Stimulated activated CD8-positive, alpha-beta memory T cell treated with anti-CD3 and anti-CD28 coated beads, Interleukin-4, amount 100 ng/mL, for 24 hours (primary cell): ENCODE measurements at places on chromosomes 7 and 10.

DNA sequence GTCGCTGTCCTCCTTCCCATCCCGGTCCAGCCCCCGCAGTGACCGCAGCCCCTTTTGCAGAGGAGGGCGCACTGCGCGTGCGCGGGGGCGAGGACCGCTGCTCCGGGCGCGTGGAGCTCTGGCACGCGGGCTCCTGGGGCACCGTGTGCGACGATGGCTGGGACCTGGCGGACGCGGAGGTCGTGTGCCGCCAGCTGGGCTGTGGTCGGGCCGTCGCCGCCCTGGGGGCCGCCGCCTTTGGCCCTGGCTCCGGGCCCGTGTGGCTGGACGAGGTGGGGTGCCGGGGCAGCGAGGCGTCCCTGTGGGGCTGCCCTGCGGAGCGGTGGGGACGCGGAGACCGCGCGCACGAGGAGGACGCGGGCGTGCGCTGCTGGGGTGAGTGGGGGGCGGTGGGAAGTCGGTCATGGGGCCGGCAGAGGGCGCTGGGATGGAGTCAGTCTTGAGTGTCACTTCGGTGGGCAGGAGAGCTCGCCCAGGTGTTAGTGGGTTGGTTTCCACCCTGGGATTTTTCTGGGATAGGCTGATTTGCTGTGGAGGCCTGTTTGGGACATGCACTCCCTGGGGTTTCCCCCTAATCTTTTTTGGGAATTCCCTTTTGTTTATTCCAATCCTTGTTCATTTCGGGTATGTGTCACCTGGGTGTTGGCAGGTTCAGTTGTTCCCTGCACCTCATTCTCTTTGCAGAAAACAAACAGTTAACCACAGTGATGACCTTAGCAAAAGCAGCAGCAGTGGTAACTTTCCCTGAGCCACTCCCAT lies 11.6 kb downstream of the SCART1 start:
- DNase-seq: no peak

- no peak for DNase-seq
Measured at GRCh38 chr10:8044331-8044907, 10.1 kb upstream of the GATA3 start.

DNA sequence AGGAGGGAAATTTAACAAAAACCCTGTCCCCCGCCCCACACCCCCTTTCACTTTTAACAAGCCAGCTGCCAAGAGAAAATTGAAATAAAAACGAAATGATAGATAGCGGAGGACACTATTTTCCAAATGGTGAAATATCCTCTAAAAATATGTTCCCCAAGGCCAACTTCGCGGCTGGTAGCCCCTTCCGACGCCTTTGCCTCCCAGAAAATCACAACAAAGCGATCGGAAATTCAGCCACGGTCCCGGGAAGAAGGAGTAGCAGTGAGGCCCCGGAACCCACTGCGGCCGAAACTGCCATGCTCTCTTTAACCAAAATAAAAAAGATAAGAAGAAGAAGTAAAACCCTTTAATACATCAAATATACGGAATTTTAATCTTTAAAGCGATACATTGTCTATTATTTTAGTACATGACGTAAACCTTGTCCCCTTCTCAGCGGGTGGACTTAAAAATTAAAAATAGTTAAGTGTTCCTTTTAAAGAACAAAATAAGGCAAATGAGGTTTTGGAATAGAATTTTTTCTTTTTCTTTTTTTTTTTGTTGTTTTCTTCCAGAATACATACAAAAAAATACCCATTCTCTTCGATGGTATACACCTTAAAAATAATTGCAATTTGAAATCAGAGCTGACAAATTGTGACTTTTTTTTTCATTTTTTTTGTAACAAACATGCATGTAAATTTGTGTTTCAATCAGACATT lies 3.9 kb downstream of the ZNF503 start:
- DNase-seq: no peak

- DNase-seq: no peak
Measured at GRCh38 chr7:105661625-105662024, 80.3 kb upstream of the EFCAB10 start.

DNA sequence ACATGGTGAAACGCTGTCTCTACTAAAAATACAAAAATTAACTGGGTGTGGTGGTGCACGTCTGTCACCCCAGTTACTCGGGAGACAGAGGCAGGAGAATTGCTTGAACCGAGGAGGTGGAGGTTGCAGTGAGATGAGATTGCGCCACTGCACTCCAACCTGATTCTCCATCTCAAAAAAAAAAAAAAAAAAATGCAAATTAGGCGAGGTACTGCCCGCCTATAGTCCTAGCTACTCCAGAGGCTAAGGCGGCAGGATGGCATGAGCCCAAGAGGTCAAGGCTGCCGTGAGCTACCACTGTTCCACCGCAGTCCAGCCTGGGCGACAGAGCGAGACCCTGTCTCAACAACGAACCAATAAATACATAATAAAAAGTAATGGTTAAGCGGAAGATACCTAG lies 1.1 kb upstream of the EIF4H start:
- no peak for DNase-seq

GRCh38 chr7:54183055-54183454 lies 359.1 kb upstream of the VSTM2A start:
- DNase-seq: no peak

GRCh38 chr10:67837541-67838314 lies at the start of gene DNAJC12:
Gene DNAJC12 (minus strand): TSS chr10:67838188. CDS start chr10:67838011, 177 bp downstream.
- no peak for DNase-seq

DNA sequence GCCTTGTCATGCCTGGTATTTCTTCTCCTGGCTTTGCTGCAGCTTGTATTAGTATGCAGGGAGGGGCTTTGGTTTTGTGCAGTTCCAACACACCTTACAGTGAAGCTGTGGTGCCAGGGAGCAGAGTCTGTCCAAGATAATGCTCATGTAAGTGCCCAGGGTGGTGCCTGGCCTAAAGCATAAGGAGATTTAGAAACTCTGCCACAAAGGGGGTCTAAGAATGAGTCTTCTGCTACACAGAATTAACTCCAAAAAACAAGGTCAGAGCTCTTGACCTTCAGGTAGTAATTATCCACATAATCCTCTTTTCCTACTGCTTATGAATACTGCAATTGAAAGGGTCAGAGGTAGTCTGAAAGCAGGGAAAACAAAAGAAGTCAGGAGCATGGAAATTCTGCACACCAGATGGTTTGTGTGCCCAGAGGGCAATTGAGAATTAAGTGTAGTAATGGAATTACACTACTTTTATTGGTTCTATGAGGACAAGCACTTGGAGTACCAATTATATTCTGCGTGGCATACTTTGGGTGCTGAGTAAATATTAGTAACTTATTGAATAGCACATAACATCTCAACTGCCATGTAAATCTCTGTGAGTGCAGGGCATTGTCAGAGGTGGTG lies 121.5 kb downstream of the KAT6B start:
- DNase-seq: no peak

- no peak for DNase-seq
Measured at GRCh38 chr10:91944880-91945630, 21.5 kb downstream of the BTAF1 start.

DNA sequence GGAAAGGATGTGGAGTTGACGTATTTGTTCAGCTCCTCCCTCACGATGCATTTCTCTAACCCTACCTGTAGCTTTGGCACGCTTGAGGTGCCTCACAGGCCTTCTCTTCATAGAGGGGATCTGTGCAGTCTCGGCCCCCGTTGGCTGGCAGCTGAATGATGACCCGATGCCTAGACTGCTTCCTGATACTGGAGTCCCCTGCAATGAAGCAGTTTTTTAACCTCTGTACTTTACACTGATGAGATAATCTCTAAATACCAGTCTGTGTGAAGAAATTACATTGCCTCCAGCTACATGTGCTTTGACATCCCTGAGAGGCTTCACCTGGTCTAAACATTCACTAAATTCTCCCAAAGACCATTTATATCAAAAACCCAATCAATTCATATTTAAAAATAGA lies 370.1 kb downstream of the THSD7A start:
- no peak for DNase-seq
